ENCODE measurements at places on chromosomes 3 and 15. TPM values are rescaled to one million over a fixed set of nuclear protein-coding genes. Genes with fewer than 3 reads are reported as not detected.

Gene AHSG
- not detected for total RNA-seq

Gene RTP4
- 3.4 TPM for total RNA-seq

Gene C3orf85
- not detected for total RNA-seq

Gene IGDCC3
- total RNA-seq = not detected

Gene ADAMTS7
- 0.23 TPM for total RNA-seq

Gene FURIN
- total RNA-seq = 117 TPM

Gene LDHAL6B
- not detected for total RNA-seq

Gene ISLR
- not detected for total RNA-seq

Gene PARP6
- 50.1 TPM for total RNA-seq

Gene CCDC12
- total RNA-seq = 51.6 TPM

Gene NFKBIZ
- total RNA-seq = 70.6 TPM

Gene NRG4
- not detected for total RNA-seq

Gene IRAK2
- 3.0 TPM for total RNA-seq

- H3K27ac ChIP-seq = no peak overlapping the region
- no peaks in the 10 kb centered on the region for H3K36me3 ChIP-seq
- peaks cover 20% of the 10 kb centered on the region for H3K27me3 ChIP-seq
- peak; percentile 19 for DNase-seq
Observed at GRCh38 chr15:79296583-79296982, 14.1 kb downstream of the ANKRD34C start.

GRCh38 chr3:125136966-125137357 lies 75.6 kb downstream of the SLC12A8 start:
- H3K4me1 ChIP-seq = peaks cover 35% of the 10 kb centered on the region
- H3K27ac ChIP-seq = no peak overlapping the region
- peaks cover 3% of the 10 kb centered on the region for H3K36me3 ChIP-seq
- DNase-seq = no peak

- H3K27me3 ChIP-seq = no peaks in the 10 kb centered on the region
- H3K4me3 ChIP-seq = no peak overlapping the region
- no peaks in the 10 kb centered on the region for H3K4me1 ChIP-seq
- DNase-seq = no peak
Observed at GRCh38 chr15:87481126-87481525, 775.4 kb downstream of the NTRK3 start.

- H3K27me3 ChIP-seq = peaks cover 27% of the 10 kb centered on the region
- H3K27ac ChIP-seq = no peak overlapping the region
- no peak for DNase-seq
Observed at GRCh38 chr3:142716102-142716501, 7.7 kb upstream of the TRPC1 start.

DNA sequence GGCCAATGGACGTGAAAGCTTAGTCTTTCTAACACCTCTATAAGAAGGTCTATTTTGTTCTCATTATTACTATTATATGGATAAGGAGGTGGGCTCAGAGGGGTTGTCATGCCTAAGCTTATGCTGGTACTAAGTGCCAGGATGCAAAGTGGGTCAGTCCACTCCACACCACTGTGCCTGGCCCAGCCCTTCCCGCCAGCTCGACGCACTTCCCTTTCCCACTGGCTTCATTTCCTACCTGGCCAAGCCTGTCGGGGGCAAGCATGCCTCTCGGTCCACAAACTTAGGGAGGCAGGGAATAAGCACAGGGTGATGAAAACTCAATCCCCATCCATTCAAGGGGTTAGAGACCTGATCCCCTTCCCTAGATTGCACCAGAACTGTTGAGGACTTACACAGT lies 5.9 kb upstream of the SYNM start:
- H3K27ac ChIP-seq = no peak overlapping the region
- H3K27me3 ChIP-seq = peaks cover 32% of the 10 kb centered on the region
- no peak for DNase-seq
- H3K4me1 ChIP-seq = peaks cover 2% of the 10 kb centered on the region
- H3K4me3 ChIP-seq = no peak overlapping the region

GRCh38 chr3:120280026-120280425 lies 5.0 kb downstream of the GPR156 start:
- no peak overlapping the region for H3K4me3 ChIP-seq
- H3K27me3 ChIP-seq = peaks cover 52% of the 10 kb centered on the region
- DNase-seq = no peak
- H3K4me1 ChIP-seq = peaks cover 2% of the 10 kb centered on the region
- no peak overlapping the region for H3K27ac ChIP-seq
- H3K36me3 ChIP-seq = no peaks in the 10 kb centered on the region

DNA sequence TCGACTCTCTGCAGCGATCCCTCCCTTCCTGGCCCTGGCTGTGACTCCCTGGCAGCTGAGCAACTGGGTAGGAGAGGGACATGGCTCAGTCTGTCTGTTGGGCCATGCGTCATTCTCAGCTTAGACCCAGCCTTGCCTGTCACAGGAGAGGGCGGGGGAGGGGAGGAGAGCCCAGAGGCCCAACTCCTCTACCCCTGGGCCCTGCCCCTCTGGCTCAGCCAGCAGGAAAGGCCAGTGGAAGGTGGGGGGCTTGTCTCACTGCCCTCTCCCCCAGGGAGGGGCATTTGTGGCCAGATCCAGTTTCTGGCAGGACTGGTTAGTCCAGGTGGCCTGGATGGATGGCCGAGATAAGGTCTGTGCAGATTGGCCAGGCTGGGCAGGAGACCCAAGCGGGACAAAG lies 31.6 kb downstream of the DNAJB8 start:
- H3K4me3 ChIP-seq = no peak overlapping the region
- H3K27me3 ChIP-seq = peaks cover 41% of the 10 kb centered on the region
- H3K4me1 ChIP-seq = peaks cover 6% of the 10 kb centered on the region

- H3K36me3 ChIP-seq = no peaks in the 10 kb centered on the region
- H3K27me3 ChIP-seq = peaks cover 18% of the 10 kb centered on the region
- no peak overlapping the region for H3K4me3 ChIP-seq
- no peak for DNase-seq
- H3K4me1 ChIP-seq = peaks cover 26% of the 10 kb centered on the region
Observed at GRCh38 chr3:97817965-97818364, 3.8 kb upstream of the CRYBG3 start.

GRCh38 chr15:78985859-78986475 lies 41.1 kb upstream of the CTSH start:
- H3K36me3 ChIP-seq = no peaks in the 10 kb centered on the region
- H3K4me3 ChIP-seq = no peak overlapping the region
- no peaks in the 10 kb centered on the region for H3K4me1 ChIP-seq
- no peak for DNase-seq

GRCh38 chr3:160169139-160169976 lies 55.9 kb upstream of the C3orf80 start:
- H3K27ac ChIP-seq = no peak overlapping the region
- DNase-seq = no peak

DNA sequence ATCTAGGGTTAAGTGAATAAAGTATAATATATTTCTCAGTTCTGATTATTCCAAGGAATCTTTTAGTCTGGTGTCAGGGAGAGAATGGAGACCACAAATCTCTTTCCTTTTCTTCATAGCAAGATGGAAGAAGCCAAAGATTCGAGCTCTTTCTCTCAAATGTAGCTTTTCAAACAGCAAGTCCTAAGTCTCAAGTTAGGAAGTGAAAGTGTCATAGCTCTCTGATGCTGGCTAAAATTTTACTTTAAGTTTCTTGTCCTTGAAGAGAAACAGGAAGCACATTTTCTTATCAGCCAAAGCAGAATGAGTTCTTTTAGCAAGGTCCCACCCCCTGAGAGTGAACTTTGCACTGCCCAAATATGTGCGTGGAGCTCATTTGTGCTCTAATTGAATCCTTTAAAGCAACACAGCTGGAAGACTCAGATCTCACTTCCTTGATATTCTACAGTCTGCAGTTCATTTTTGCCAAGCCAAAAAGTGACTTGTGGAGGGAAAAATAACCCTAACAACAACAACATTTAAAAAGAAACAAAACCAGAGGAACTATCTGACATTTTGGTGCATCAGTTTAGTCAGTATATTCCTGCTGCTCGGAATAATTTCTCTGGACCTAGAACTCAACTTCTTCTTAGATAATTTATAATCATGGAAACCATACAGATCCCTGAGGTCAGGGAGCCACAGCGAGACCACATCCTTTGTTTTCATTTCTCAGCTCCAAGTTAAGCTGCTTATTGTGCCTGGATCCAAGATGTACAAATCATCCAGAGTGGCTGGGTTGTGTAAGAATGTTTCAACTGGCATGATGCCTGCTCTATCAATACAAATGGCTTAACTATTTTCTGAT lies 238.7 kb upstream of the P2RY1 start:
- H3K36me3 ChIP-seq = no peaks in the 10 kb centered on the region
- H3K27ac ChIP-seq = peak overlapping the region; percentile 36
- no peaks in the 10 kb centered on the region for H3K27me3 ChIP-seq

GRCh38 chr15:85543741-85544155 lies 163.3 kb downstream of the AKAP13 start:
- H3K4me1 ChIP-seq = peaks cover 82% of the 10 kb centered on the region
- DNase-seq = peak; percentile 75
- peaks cover 7% of the 10 kb centered on the region for H3K36me3 ChIP-seq
- H3K4me3 ChIP-seq = peak overlapping the region; percentile 61
- no peaks in the 10 kb centered on the region for H3K27me3 ChIP-seq

DNA sequence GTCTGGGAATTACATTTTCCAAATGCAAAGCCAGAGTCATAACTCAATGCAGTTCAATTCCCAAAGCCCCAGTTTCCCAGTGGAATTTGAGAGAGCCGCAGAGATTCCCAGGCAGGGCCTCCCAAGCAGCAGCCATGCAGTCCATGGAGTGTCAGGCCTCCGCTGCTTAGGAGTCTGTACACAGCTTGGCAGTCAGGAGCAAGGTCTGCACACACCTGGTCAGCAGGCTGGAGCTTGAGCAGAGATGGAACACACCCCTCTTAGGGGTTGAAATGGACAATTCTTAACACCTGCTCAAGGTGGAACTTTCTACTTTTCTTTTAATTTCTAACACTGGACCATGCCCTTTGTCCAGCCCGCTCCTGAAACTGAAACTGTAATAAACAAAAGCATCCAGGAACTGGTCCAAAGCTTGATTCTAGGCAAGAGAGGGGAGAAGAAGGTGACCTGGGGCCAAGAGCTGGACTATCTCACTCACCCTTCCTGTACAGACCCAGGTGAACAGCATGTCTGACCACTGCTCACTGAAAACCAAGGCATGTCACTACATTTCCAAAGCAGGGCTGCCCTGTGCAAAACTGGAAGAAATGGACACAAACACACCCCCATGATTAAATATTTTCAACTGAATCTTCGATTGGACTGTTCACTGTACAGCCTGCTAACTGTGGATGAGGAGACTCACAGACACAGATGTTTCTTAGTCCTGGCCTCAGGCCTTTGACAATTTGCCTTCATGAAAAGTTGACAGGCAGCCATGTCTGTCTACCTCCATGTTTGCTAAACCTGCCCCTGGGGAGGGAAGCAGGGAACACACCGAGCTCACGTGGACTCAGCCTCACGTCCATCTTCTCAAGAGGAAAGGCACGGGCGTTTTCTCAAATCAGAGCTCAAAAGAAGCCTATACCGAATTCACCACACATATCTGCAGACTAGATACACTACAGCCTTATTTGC lies 48.6 kb upstream of the DUSP7 start:
- no peaks in the 10 kb centered on the region for H3K27me3 ChIP-seq
- peaks cover 8% of the 10 kb centered on the region for H3K36me3 ChIP-seq
- H3K4me1 ChIP-seq = peaks cover 1% of the 10 kb centered on the region
- no peak overlapping the region for H3K27ac ChIP-seq

DNA sequence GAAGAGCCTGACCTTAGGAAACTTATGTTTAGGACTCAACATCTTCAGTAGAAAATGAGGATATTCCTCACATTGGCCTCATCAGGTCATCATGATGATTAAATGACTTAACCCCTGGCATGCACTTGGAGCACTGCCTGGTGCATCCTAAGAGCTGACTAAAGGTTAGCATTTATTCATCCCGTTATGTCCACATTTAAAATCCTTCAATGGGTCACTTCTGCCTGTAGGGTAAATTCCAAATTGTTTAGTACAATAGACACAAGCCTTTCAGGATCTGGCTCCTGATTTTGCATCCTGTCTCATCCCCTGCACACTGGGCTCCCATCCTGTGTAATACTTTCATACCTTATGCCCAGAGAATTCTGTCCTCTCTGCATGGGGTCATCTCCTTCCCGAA lies 195.2 kb upstream of the MCTP2 start:
- H3K27me3 ChIP-seq = peaks cover 8% of the 10 kb centered on the region
- no peak for DNase-seq
- no peaks in the 10 kb centered on the region for H3K36me3 ChIP-seq

DNA sequence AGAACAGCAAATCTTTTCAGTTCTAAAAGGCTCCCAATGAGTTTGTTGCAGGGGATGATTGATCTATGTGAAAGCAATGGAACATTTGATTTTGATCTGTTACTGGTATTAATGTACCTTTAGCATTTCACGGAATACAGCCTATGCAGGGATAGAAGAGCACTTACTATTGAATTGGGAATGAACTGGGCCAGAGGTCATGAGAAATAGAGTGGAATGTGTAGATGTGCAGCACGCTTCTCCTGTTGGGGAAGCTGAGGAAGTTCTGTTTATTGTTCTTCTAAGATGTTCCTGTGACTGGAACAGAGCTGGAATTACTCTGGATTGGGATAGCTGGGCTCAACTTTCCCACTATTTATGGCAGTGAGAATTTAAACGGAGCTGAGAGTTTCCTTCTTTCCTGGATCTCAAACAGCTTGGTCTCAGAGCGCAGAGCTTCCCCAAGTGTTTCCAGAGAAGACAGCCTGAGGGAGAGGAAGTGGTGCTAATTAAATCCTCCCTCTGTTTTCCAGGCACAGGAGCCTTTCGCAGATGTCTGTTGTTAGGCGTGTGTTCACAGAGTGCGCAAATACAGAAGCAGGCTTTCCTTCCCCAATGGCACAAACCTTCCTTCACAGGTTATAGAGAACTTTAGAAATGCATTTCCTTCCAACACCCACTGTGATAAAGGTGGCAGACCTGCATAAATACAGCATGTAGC lies 32.5 kb downstream of the TPRG1 start:
- H3K27me3 ChIP-seq = no peaks in the 10 kb centered on the region
- no peak overlapping the region for H3K4me3 ChIP-seq
- H3K27ac ChIP-seq = no peak overlapping the region

GRCh38 chr15:61629269-61629668 lies 400.2 kb upstream of the RORA start:
- H3K36me3 ChIP-seq = no peaks in the 10 kb centered on the region
- no peak overlapping the region for H3K27ac ChIP-seq
- DNase-seq = no peak
- H3K4me1 ChIP-seq = no peaks in the 10 kb centered on the region
- no peak overlapping the region for H3K4me3 ChIP-seq

- H3K4me3 ChIP-seq = no peak overlapping the region
- no peak overlapping the region for H3K27ac ChIP-seq
- DNase-seq = no peak
- no peaks in the 10 kb centered on the region for H3K4me1 ChIP-seq
- no peaks in the 10 kb centered on the region for H3K27me3 ChIP-seq
- peaks cover 15% of the 10 kb centered on the region for H3K36me3 ChIP-seq
Observed at GRCh38 chr3:57889807-57890206, 118.4 kb upstream of the FLNB start.

DNA sequence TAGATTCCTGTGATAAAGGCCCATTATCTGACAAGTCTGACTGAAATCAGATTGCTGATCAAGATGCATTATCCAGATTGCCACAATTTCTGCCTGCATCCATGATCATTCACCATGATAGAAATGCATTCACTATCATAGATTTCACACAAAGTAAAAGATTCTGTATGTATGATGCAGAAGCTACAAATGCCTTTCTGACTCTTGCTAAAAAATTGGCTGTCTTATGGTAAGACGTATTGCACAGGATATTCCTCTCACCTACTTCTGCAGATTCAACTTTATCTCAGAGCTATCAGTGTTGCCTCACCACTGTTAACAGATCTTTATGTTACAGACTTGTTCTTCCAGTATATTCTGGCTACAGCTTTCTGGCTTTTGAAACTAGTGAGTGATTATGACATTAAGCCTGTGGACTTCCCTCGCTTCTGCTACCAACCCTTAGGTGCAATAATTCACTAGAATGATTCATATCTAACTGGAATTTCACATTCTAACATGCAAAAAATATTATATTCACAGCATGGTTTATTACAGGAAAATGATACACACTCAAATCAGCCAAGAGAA lies 955.3 kb downstream of the EPHA3 start:
- no peaks in the 10 kb centered on the region for H3K27me3 ChIP-seq
- no peaks in the 10 kb centered on the region for H3K4me1 ChIP-seq
- DNase-seq = no peak
- H3K27ac ChIP-seq = no peak overlapping the region

Data from activated CD8-positive, alpha-beta T cell treated with anti-CD3 and anti-CD28 coated beads for 36 hours (primary cell).